Testis (tissue), 5 donors: ENCODE measurements at places on chromosomes 11 and 22.

- no peak for DNase-seq
These were observed 53.9 kb downstream of the TRAF6 start for GRCh38 chr11:36456156-36456555.

DNA sequence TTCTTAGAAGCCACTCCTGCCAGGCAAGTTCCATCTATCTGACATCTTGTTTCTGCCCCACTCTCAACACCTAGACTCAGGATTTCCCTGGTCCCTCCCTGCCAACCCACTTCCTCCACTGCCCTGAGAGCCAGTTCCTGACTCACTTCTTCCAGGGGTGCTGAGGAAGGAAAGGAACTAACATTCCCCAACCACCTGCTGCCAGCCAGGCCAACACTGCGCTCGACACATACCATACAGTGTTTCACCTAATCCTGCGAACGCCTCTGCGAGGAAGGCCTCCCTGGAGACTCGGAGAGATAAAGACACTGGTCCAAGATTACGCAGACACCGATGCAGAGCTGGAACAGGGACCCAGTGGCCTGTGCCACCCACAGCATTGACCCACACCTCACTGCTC lies 40.2 kb downstream of the MICAL3 start:
- no peak for DNase-seq

- no peak for DNase-seq
These were observed 26.7 kb downstream of the FLI1 start for GRCh38 chr11:128720522-128720985.

GRCh38 chr11:105647780-105648179 lies 37.9 kb downstream of the GRIA4 start:
- DNase-seq, result no peak

GRCh38 chr22:25655371-25655935 lies 86.5 kb upstream of the MYO18B start:
- no peak for DNase-seq

- DNase-seq, result no peak
These were observed 88.6 kb downstream of the ST3GAL4 start for GRCh38 chr11:126444072-126444471.

GRCh38 chr11:120513436-120514315 lies 2.1 kb downstream of the GRIK4 start:
- no peak for DNase-seq

- no peak for DNase-seq
These were observed 34.8 kb upstream of the DDI1 start for GRCh38 chr11:104001561-104002056.

DNA sequence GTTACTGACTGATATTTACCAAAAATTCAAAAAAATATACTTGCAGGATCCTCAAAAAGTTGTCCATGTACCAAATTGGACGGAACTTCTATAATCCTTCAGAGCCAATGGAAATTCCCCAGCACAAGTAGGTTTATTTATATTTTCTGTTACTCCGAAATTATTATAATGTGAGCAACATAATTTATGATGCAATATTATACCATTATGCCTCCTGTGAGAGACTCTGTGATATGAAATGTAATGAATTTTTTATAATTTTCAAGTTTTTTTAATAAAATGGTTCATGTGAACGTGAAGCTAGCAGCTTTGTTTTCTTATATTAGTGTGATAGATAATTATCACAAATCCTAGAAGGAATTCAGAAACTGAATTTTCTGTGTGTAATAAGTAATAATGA lies 18.2 kb downstream of the PIWIL4 start:
- DNase-seq, result no peak
